T-cell (primary cell): ENCODE measurements at places on chromosomes 1 and 21. TPM values are rescaled to one million over a fixed set of nuclear protein-coding genes. Genes with fewer than 3 reads are reported as not detected.
A peak's percentile ranks its signal among the peaks of the same experiment; 100 is the strongest.

DNA sequence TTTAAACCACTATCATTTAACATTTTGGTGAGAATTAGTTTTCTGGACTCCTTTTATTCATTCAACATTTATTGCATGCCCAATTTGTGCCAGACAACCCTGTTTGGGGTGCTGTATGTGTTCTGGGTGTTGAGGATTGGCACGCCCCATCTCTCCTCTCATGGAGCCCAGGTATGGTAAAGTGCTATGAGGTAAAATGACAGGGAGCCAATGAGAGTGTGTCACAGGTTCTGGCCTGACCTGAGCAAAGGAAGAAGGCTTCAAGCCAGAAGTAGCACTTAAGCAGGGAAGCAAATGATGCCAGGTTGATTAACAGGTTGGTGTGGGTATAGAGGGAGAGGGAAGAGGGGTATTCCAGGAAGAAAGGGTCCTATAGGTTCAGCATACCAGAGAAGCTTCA lies 21.1 kb upstream of the SLC22A15 start:
- no peak for DNase-seq

- no peak for DNase-seq
These were observed 25.4 kb downstream of the RGS4 start for GRCh38 chr1:163094589-163094988.

DNA sequence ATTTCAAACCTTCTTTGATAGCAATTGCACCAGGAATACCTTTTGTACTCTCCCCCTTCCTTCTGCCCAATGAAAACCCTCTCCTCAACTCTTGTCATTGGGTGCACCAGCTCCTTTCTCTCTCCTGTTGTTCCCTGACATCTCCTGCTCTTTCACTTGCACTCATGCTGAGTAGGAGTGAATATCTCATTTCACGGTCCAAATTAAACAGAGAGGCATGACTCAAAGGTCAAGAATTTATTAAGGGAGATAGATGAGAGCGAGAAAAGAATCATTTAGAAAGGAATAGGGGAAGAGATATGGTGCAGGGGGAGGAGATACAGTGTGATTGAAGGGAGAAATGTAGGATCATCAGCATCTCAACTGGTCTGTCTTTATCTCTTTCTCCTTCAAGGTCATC lies 22.1 kb downstream of the AIM2 start:
- DNase-seq: no peak

- no peak for DNase-seq
These were observed 50.9 kb upstream of the KCNJ15 start for GRCh38 chr21:38205940-38206339.

DNA sequence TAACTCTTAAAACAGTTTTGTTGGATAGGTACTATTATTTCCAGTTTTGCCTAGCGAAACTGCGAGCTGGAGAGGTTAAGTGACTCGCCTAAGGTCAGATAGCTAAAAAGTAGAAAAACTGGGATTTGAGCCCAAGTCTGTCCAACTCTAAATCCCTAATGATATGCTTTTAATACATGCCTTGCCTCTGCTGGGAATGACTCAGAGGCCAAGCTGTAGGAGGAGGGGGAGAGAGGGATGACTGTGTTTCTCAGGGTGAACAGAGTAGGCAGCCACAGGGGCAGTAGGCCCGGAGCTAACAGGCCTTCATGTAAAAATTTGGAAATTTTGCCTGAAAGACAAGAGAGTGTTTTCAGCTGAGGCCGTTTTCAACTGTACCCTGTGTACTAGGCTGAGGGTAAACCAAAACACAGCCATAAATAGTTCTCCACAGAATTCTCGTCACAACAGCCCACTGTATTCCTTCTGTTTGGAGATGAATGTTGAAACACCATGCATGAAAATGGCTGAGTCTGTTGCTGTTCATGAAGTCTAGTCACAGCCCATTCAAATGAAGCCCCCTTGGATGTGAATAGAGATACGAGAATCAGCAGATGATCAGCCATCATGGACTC lies 107.5 kb upstream of the HOOK1 start:
- DNase-seq: no peak

DNA sequence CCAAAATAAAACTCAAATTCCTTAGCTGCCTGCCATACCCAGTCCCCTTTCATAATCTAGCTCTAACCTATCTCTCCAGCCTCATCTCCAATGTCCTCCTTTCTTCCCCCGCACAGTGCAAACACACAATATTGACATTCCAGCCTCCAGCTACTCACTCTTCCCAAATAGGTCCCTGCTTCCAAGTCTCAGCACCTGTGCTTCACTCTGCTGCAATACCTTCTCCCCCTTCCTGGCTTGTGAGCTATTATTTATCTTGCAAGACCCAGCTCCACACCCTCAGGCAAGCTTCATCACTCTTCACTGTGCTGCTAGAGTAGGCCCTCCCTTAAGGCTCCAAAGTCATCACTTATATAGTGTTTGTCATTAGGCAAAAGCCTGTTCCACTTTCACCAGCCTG lies 9.7 kb downstream of the PLPP3 start:
- DNase-seq: no peak

GRCh38 chr1:37177230-37177864 lies 143.0 kb upstream of the GRIK3 start:
- DNase-seq: no peak

F5 gene
- total RNA-seq: 9.7 TPM

DNA sequence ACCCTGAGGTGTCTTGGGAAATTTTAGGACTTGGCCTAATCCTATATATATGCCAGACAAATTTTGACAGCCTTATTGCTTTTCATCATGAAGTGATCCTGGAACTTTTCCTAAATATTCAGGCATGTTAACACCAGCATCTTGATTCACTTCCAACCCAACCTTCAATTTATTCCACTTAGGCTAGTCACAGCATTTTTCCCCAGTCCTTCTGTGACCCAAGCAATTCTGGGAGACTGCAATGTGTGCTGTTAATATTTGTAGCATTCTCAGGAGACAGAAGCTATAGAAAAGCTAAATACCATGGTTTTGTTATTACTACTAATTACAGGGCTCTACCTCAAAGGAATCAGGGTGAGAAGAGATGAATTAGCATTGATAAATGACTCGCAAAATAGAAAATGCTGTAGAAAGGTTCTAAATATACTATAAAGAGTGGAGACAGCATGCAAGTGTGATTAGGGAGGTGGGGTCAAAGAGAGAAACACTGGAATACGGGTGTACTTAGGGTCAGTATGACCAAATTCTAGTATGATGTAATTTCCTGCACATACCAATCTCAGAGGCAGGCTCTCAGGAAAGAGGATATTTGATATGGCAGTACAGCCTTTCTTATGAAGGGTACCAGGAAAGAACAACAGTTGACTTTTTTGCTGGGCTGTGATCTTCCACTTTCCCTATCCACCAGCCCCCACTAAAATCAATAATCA lies 29.1 kb downstream of the PRRX1 start:
- no peak for DNase-seq

ACBD3 gene
- 26.2 TPM for total RNA-seq

DNA sequence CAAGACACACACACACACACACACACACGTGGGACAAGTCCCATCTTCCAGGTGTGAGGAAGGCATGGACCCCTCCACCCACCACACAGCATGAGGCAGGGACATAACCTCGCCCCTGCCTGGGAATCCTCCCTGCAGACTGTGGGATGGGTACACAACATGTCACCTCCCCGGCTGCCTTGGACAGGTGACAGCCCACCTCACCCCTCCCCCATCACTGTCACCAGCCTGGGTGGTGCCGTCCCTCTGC lies 40.7 kb downstream of the AHDC1 start:
- DNase-seq: no peak

GRCh38 chr1:92482665-92483609 lies 3.8 kb downstream of the GFI1 start:
- peak; percentile 22 for DNase-seq

GRCh38 chr21:28518630-28519029 lies 474.0 kb downstream of the LTN1 start:
- no peak for DNase-seq

LCE1A gene
- total RNA-seq: not detected

CATSPERE gene
- total RNA-seq: 1.2 TPM

GRCh38 chr1:240800291-240800690 lies 188.3 kb upstream of the GREM2 start:
- DNase-seq: no peak

DNA sequence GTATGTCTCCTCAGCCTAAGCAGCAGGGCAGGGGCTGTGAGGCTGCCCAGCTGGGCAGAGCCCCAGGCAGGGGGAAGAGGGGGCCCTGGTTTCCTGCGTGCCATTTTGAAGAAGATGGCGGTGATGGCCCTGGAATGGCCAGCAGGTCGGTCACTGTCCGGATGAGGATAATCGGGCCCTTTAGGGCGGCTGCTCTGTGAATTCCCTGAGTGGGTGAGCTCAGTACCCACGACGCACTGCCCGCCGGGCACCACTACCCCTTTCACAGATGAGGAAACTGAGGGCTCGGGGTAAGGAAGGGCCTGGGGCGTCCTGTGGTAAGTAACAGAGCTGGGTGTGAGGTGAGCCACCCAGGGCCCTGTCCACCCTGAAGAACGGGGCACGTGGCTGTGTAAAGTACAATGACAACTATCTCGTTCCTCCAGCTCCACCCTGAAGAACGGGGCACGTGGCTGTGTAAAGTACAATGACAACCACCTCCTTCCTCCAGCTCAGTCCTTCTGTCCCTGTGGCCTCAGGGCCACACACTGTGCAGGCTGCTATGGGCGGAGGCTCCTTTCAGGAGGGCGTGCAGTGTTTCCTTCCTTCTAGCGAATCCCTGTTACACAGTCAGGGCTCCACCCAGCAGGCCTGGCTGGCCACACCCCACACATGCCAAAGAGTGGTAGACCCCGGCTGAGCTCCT lies 23.2 kb downstream of the ITGB2 start:
- DNase-seq: no peak

- DNase-seq: no peak
These were observed 26.8 kb downstream of the ALDH9A1 start for GRCh38 chr1:165671526-165671925.

DNA sequence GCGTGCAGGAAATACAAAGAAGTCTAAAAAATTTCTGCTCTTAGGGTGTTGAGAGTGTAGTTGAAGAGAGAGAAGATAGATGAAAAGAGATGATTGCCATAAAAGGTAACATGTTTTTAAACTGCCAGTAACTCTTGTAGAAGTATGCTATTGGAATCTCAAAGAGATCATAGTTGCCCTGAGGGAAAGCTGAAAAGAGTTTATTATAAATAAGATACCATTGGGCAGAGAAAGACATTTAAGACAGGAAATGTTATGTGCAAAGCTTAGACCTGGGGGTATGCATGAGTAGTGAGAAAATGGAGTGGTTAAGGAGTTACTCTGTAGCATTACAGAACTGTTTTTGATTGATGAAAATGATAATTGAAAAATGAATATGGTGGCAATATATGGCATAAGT lies 17.6 kb downstream of the GABPA start:
- no peak for DNase-seq

DNA sequence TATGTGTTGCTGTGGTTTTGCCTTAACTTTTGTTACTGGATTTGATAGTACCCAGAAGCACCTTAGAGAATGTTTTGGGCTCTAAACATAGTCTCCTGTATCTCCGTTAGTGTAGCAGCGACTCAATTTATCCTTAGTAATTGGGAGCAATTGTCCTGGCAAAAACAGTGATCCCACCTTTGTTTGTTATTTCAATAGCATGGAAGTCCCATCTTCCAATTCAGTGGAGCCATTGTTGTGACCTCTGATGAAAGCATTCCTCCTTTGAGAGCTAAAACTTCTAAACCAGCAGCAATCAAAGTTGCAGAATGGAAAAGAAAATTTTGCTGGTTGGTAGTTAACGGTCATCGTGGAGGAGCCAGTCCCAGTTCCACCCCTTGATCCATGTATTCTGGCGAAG lies 34.7 kb downstream of the RTCA start:
- no peak for DNase-seq

HAO2 gene
- total RNA-seq: not detected

S100A7A gene
- not detected for total RNA-seq

DHRS3 gene
- 56.4 TPM for total RNA-seq

FCER1A gene
- not detected for total RNA-seq

- no peak for DNase-seq
These were observed 710 bp upstream of the PRPF3 start for GRCh38 chr1:150320667-150320978.

- DNase-seq: no peak
These were observed 32.2 kb upstream of the HNRNPU start for GRCh38 chr1:244896550-244896949.

GRCh38 chr1:116426401-116426800 lies 53.4 kb downstream of the ATP1A1 start:
- DNase-seq: no peak

DNA sequence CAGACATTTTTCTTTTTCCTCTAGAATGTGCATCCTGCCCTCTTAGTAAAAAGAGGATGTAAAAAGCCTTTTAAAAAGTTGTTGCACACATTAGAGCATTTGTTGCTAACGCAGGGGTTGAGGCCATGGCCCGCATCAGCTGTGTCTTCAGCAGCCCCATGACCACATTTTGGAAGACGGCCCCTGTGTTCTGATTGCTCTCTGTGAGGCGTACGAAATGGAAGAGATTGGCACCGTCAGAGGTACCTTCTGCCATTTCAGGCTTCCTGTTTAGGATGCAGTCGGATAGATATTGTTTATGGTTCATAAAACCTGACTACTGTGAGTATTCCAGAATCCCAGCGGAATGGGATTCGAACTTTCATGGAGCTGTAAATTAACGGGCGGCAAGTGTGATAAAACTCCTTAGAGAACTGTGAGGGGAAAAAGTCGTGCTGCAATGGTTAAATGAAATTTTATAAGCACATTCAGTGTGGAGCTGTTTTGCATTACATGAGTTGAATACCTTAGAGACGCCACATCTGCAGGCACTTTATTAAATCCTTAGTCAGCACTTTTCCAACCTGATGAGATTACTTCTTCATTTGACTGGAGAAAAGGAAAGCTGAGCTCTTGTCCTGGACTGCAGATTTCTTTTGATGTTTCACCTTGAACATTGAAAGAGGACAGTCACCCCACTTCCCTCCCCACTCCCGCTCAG lies 273.9 kb downstream of the TM2D1 start:
- no peak for DNase-seq

DNA sequence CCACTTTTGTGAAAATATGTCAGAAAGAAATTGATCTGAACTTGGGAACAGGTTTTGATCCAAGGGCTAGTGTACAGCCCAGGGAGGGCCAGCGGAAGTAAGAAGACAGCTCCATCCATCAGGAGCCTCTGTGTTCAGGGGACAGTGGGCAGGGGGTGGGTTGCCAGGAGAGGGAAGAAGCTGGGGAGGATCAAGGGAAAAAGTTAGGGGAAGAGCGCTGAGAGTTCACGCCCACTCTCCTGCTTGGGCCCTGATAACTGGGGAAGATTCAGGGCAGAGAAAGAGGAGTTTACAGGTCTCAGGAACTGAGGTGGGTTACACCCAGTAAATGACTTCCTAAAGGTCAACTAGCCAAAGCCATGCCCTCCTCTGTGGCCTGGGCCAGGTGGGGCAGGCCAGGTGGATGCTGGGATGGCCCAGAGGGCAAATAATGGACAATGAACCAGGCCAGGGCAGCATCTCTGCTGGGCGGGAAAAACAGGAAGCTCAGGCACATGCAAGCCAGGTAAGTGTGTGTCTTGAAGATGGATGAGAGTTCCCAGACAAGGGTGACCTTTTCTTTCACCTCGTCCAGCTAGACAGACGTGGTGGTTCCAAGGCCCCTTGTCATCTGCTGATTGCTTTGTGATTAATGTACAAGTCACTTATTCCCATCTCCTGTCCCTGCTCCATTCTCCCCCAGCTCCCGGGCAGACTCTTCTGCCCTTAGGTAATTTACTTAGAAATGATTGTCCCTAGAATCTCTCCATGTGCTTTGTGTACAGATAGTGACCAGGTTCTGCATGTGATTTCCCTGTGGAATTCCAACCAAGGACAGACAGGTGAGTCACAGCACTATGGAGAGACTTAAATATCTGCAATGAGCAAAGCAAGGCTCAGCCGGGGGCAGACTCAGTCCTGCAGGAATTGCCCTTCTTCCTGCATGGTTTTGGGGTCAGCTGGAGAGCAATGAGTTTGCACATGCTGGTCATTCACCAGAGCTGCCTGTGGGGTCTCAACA lies 57.0 kb downstream of the MDM4 start:
- DNase-seq: no peak
